ENCODE measurements at places on chromosomes 13 and 19.
A peak's percentile ranks its signal among the peaks of the same experiment; 100 is the strongest.

DNA sequence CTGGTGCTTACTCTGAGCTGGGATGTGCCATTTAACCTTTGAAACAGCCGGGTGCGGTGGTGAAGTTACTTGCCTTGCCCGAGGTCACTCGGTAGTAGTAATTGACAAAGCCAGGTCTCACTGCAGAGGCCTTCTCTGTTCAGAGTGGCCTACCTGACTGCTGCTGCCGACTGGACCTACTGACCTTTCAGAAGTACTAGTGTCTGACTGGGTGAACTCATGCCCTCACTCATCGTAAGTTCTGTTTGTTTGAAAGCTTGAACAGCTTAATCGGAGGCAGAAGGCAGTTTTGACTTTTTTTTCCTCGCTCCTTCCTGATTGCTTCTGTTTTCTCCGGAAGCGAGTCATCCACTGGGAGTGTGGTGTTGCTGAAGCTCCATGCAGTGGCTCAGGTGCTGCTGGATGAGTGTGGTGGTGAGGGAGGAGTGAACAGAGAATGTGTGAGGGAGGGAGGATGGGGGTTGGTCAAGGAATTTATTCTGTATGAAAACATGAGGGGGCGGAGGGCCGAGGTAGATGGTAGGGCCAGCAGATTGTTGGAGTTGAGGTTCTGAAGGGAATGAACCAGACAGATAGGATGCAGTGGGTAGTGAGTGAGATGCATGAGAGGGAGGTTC is 2.7 kb downstream of the SPINT2 start:
- no peak for DNase-seq

GRCh38 chr13:45776748-45777147 is 74.6 kb downstream of the CBY2 start:
- DNase-seq: no peak

GRCh38 chr13:49528161-49528560 is 32.4 kb downstream of the PHF11 start:
- DNase-seq: no peak

DNA sequence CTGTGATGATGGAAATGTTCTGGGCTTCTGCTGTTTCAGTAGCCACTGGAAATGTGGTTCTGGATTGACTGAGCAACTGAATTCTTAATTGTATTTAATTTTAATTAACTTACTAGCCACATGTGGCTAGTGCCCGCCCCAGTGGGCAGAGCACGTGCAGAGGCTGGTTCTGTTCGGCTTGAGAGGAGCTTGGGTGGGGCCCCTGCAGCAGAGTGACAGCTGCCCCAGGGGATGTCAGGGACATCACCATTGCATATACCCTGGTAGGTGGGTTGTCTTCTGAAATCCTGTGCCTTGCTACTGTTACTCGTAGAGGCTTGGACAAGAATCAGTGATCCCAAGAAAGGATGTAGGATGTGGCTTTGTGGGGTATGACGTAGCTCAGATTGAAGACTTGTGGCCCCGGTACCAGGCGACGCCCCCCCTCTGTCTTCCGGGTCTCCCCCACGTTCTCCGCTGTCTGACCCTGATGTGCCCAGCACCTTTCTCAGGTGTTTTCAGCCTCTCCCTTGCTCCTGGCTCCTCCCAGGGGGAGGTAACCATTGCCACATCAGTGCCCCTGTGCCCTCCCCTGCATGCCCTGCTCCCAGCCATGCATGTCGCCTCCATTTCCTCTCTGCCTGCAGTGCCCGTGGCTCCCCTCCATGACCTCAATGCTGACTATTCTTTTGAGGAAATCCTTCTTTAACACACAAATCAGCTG is 102.6 kb upstream of the RNF113B start:
- no peak for DNase-seq

GRCh38 chr19:23071147-23071511 is 45.7 kb upstream of the ZNF730 start:
- peak; percentile 83 for DNase-seq
